A673 (cell line): ENCODE measurements at places on chromosomes 13 and 19. TPM values are rescaled to one million over a fixed set of nuclear protein-coding genes. Genes with fewer than 3 reads are reported as not detected.

Gene AP1M1
- 105 and 116 TPM in 2 replicates for total RNA-seq

Gene SERP2
- total RNA-seq, result 0.69 and 1.5 TPM in 2 replicates

Gene ACTL9
- total RNA-seq, result not detected in 2 replicates

Gene SELENOV
- total RNA-seq, result not detected in 2 replicates

Gene APOC4
- total RNA-seq, result not detected in 2 replicates

GRCh38 chr13:106173346-106173745 lies 362.1 kb downstream of the EFNB2 start:
- H3K36me3 ChIP-seq, result no peaks in the 10 kb centered on the region
- H3K27ac ChIP-seq, result no peak overlapping the region
- no peak overlapping the region for H3K4me3 ChIP-seq
- DNase-seq, result no peak
